ENCODE measurements at places on chromosomes 3 and 15. TPM values are rescaled to one million over a fixed set of nuclear protein-coding genes. Genes with fewer than 3 reads are reported as not detected.

DNA sequence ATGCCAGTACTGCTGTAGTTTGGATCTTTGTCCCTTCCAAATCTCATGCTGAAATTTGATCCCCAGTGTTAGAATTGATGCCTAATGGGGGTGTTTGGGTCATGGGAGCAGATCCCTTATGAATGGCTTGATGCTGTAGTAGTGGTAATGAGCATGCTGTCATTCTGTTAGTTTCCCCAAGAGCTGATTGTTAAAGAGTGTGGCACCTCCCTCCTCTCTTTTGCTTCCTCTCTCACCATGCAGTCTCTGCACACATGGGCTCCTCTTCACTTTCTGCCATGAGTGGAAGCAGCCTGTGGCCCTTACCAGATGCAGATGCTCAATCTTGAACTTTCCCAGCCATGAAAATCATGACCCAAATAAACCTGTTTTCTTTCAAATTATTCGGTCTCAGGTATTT is 141.3 kb upstream of the DPPA4 start:
- DNase-seq: no peak

Gene GOLGA6A
- total RNA-seq: 1.1 TPM

DNA sequence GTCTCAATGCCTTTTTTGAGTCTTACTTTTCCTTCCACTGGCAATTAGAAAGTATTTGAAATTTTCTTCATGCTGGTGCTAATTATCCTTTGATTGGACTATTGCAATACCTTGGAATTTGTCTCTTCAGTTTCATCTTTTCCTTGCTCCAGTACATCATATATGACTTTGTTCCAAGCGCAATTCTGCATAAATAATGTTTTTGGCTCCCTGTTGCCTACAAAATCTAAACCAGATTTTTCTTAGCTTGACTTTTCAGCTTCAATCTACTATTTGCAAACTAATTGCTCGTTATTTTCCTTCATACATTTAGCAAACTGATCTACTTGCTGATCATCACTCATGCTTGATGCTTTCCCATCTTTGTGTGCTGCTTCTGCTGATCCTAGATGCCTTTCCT is 230.8 kb upstream of the GPR149 start:
- DNase-seq: no peak

Gene C3orf85
- not detected for total RNA-seq

- DNase-seq: peak; percentile 66
Measured at GRCh38 chr15:34437687-34438086, at the start of gene GOLGA8A. TSS of gene GOLGA8A (minus strand) at chr15:34437808. CDS start at chr15:34389691, 48,117 bp downstream.

GRCh38 chr3:13053420-13053819 is 19.8 kb downstream of the IQSEC1 start:
- DNase-seq: peak; percentile 11

DNA sequence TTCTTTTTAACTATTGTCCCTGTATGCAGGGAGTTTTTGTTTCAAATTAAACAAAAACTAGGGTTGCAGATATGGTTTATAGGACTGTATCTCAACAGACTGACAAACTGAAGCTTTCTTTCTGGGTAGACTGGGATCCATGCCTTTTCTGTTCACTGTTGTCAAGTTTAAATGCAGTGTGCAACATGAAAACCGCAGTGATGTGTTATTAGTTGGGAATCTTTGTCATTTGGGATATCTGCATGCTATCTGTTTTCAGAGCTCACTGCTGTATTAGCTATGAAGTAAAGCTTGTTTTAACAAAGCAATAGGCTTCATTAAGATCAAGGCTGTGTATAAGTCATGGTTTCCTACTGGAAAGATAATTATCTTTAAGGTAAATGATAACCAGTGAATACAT is 21.4 kb upstream of the MCF2L2 start:
- DNase-seq: no peak

DNA sequence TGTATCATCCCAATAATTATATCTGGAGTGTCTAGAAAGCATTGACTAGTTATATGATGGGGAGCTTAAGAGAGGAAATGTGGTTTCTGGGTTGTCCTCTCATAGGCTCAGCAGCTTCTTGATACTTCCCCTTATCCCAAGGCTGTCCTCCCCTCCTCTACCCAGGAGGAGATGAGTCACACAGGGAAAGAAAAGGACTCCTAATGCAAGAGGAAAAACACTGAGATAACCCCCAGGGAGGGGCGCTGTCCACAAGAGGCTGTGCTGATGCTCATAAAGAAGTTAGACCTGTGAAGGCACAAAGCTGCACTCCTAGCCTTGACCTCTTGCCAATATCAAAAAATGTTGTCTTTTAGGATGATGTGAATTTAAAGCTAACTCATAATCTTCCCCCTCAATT is 28.8 kb upstream of the GYG1 start:
- DNase-seq: no peak

DNA sequence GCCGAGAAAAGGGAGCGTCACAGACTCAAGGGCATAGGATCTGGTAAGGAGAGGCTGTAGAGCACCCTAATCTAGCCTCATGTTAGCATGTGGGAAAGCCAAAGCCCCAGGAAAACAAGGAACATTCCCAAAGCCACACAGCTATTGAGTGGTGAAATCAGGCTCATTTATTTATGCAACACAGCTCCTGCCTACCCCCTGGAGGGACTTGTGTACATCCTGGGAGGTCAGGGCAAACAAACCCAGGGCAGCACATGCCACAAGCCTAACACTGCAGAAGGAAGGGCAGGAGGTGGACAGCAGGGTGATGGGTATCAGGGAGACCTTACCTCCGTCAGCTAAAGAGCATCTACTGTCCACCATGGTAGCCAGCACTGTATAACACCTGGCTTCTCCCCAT is 283.5 kb downstream of the RPLP1 start:
- DNase-seq: no peak

Gene VPS13C
- total RNA-seq: 33.2 TPM

Gene HRH1
- 0.53 TPM for total RNA-seq

Gene ITIH1
- total RNA-seq: not detected

Gene SLC6A1
- 0.30 TPM for total RNA-seq

- no peak for DNase-seq
Measured at GRCh38 chr3:9072667-9073009, 109.4 kb upstream of the RAD18 start.

Measured in psoas muscle (tissue), 8 donors.